Fibroblast of skin of right biceps (primary cell): ENCODE measurements at places on chromosomes 2 and 18.

DNA sequence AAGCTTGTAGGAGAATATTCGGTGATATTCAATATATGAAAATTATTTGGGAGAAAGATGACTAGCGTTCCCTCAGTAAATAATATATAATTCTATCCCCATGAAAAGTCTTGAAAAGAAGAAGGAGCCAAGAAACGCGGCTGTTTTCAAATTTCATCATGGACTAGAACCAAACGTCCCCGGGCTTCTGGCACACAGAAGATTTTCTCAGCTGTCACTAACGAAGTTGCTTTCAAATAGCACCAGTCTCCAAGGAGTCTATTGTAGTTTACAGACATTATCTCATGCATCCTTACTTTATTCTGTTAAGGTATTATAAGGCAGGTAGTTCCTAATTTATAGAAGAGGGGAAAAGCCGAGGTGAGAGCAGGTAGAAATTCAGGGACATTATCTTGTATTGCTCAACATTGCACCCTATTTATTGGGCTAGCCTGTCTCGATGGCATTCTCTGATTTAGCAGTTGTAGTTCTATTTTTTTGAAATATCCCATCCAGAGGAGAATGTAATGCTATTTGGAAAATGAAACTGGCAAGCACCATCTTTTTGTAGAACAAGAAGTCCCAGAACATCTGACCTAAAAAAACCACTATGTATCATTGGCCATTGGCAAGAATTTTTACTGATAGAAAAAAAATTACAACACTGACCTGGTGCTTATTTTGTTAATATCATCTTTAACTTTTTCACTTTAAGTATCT lies 198.1 kb upstream of the RASGRP3 start:
- DNase-seq, result no peak

- DNase-seq, result no peak
Measured at GRCh38 chr2:33372940-33373553, 103.4 kb upstream of the RASGRP3 start.

GRCh38 chr18:6835345-6835744 lies 105.8 kb downstream of the ARHGAP28 start:
- DNase-seq, result no peak

DNA sequence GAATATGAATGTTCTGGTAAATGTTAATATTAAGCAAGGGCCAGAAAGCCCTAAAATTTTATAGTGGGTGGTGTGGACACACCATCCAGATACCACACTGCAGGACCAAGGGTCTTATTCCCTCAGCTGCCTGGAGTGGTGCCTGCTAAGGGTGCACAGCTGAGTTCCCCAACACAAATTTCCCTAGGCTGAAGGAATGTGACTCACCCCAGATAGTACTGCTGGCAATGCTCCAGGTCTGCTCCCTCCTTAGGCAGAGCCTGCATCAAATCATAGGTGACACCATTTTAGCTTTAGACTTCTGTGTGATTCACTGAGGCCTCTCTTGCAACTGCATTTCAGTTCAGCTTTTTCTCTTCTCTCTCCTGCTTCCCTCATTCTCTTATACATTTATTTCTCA lies 321.1 kb downstream of the SATB2 start:
- peak; percentile 86 for DNase-seq
